ENCODE measurements at places on chromosomes 1 and 21.

DNA sequence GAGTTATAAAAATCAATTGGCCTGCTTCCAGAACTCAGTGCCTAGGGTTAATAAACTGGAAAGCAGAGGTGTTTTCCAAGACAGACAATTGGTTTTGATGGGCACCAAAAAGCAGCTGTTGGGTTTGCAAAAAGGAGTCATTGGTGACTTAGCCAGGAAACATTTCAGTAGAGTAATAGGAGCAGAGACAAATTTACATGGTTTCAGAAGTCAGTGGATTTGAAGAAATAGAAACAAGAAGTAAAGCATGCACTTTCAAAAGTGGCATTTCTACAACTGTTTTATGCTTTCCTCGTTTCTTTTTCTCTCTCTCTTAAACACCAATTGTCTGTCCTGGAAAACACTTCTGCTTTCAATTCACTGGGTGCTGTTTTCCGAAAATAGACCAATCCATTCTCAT, 87.8 kb downstream of the GLUL start:
- DNase-seq: no peak

DNA sequence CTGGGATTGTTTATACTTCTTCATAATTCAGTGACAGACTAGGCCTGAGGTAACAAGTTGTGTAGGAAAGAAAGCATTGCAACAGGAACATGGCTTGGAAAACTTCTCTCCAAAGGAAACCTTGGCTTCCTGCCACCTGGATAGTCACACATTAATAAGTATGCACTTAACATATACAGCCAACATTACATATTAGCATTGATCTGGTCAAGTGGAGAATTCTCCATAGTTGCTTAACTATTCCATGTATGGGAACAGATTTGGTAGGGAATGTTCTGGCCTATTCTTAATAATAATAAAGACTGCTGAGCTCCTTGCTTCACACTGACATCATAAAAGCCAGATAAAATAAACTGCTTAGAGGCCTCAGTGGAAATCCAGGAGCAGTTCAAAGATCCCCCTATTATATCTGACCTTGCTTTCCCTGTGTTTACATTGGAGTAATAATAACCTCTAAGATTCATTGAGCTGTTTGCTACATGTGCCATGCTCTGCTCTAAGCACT, 27.2 kb upstream of the NFIA start:
- DNase-seq: no peak

DNA sequence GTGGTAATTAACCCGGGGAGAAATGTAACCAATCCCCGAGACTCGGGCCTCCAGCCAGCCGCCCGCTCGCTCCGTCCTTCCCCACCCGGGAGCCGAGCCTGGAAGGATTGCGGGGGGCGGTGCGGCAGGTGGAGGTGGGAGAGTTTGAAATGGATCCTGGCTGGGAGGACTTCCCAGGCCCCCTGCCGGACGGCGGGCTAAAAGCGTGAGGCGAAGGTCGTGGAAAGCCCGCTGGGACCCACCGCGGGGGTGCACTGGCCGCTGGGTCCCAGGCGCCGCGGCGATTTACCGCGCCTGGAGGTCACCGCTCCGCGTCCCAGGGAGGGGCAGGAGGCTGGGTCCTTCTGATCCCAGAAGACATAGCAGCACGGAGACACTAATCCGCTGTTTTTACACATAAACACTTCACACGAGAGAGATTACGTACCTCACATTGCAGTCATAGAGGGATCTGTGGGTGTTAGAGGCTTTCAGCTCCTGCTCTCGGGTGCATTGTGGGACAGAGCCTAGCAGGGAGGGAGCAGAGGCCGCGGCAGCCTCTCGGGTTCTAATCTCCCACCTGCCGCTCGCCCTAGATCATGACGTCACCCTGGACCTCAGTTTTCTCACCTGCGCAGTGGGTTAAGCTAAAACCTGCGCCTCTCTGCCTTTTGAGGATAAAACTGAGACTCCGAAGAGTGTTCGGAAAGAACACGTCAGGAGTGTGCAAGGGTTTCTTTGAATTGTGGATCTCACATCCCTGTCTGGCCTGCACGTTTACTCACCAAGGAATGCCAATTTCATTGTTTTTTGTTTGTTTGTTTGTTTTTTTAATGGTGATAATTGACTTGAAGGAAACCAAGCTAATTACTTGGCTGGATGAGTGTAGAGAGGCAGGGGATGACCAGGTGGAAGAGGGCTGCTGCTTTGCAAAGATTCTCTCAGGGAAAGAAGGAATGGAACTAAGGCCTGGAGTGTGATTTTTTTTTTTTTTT, 17.1 kb upstream of the TMEM9 start:
- no peak for DNase-seq

GRCh38 chr1:65292861-65293593, 16.3 kb upstream of the DNAJC6 start:
- DNase-seq: no peak

GRCh38 chr1:169534653-169535052, 48.9 kb upstream of the SLC19A2 start:
- DNase-seq: no peak

- no peak for DNase-seq
These were observed 26.9 kb downstream of the EDARADD start for GRCh38 chr1:236421022-236421421.

DNA sequence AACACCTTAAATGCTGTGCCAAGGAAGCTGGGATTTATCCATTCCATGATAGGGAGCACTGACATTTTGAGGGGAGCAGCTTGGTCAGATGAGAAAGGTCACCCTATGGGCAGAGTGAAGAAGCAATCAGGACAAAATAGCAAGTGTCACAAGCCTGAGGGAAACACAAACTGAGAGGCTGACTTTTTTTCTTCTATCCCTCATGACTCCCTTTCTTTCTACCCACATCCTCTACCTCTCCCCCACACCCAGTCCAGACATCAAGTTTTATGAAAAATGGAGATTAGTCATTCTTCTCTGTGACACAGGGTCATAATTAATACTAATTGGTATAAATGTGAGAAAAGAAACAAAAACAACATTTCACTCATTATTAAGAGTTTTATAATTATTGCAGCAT, 103.1 kb downstream of the SLC25A24 start:
- DNase-seq: no peak

DNA sequence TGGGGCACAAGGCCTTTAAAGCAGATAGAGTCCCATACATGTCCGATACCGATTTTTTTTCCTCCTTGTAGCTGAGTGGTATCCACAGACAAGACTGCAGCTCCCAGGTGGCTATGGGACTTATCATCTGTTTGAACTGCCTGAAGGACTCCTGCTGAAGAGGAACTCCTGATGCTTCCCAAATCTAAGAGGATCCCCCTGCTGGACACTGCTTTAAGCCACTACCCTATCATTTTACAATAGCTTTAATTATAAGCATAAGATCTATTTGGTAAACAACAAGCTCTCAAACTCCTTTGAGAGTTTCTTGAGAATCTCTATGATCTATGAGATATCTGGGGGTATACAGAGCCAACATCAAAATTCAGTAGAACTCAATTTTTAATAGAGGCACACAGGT, 11.7 kb downstream of the NDC1 start:
- DNase-seq: no peak

DNA sequence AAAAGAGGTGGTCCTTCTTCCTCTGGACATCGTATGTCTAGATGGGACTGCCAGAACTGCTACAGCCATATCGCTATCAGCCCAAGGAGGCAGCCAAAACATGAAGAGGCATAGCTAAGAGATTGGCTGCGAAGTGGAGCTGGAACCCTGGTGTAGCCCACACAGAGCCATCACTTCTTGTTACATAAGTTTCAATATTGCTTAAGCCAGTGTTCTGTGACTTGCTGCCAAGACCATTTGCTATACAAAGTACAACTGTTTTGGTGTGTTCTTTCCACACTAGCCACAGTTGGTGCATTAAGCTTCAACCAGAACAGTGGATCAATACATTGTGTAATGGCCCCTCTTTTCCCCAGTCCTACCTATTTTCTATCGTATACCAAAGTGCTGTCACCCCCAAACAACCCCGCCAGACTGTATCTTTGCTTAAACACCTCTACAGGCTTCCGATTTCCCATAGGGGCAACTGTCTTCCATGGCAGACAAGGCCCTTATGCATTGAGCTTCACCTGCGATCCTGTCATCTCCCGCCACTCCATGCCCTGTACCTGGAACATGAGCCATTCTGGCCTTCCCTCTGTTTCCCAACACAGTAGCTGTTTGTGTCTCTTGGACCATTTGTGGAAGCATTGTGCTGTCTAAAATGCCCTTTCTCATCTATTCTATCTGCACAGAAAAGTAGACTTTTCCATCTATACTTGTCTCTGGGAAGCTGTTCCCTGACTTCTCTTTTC, 241.8 kb downstream of the TTLL7 start:
- no peak for DNase-seq
